ENCODE measurements at places on chromosomes 11 and 22. TPM values are rescaled to one million over a fixed set of nuclear protein-coding genes. Genes with fewer than 3 reads are reported as not detected.

GRCh38 chr11:82673631-82674030, 60.0 kb downstream of the FAM181B start:
- H3K36me3 ChIP-seq, result no peaks in the 10 kb centered on the region
- H3K27ac ChIP-seq, result no peak overlapping the region
- no peak for DNase-seq
- H3K4me1 ChIP-seq, result no peaks in the 10 kb centered on the region

- no peaks in the 10 kb centered on the region for H3K27me3 ChIP-seq
- no peaks in the 10 kb centered on the region for H3K36me3 ChIP-seq
- peaks cover 7% of the 10 kb centered on the region for H3K4me1 ChIP-seq
- H3K4me3 ChIP-seq, result no peak overlapping the region
- no peak overlapping the region for H3K27ac ChIP-seq
- DNase-seq, result no peak
Measured at GRCh38 chr22:39259666-39260065, 14.9 kb upstream of the PDGFB start.

DNA sequence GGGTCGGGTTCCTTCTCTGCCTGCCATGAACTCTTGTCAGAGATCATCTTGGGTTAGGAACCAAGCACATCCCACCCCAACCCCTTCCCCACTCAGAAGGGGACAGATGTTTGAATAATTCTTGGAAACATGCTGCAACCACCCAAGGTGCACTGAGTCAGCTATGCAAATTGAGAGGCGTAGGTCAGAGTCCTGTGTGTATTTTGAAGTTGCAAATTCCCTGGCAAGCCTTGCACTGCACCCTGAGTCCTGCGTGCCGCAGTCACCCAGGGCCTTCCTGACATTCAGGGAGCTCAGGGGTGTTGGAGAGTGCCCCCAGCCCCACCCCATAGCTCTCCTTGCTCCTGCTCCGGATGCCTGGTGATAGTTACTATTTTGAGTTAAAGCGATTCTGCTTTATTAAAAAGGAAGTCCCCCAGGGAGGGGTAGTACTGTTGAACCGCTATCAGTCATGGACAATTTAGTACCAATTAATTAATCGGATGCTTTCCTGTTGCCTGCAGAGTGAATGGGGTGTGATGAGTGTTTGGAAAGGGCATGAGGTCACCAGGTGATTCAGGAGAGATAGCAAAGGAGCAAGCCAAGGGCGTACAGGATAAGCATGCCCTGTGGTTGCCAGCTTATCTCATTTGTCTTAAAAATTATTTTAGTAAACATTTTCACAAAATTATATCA, 123.7 kb downstream of the GRIK4 start:
- no peak overlapping the region for H3K4me3 ChIP-seq
- H3K27ac ChIP-seq, result no peak overlapping the region
- DNase-seq, result no peak
- no peaks in the 10 kb centered on the region for H3K36me3 ChIP-seq
- peaks cover 3% of the 10 kb centered on the region for H3K27me3 ChIP-seq
- H3K4me1 ChIP-seq, result no peaks in the 10 kb centered on the region

DNA sequence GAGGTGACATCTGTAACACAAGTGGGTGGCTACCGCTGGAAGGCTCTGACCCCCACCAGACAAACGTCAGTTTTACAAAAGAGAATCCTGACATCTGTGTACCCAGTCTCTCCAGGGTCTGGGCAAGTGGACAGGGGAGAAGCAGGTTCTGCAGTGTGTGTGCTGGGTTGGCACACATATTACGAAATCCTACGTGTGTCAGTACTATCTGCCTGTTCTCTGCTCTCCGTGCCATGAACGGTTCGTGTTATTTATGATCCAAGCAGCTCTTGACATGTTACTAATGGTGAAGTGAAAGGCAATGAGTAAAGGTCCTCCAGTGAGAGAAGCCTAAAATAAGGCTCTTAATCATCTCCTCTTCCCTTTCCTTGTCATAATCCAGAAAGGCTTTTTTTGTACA, 201.5 kb upstream of the MTMR2 start:
- no peak overlapping the region for H3K4me3 ChIP-seq
- H3K27ac ChIP-seq, result no peak overlapping the region
- no peaks in the 10 kb centered on the region for H3K36me3 ChIP-seq

- peaks cover 75% of the 10 kb centered on the region for H3K4me1 ChIP-seq
- H3K27ac ChIP-seq, result peak overlapping the region; percentile 27
- no peaks in the 10 kb centered on the region for H3K27me3 ChIP-seq
- DNase-seq, result peak; percentile 55
Measured at GRCh38 chr11:96338910-96339705, 3.9 kb downstream of the MAML2 start.

- H3K27ac ChIP-seq, result no peak overlapping the region
- no peak overlapping the region for H3K4me3 ChIP-seq
- H3K4me1 ChIP-seq, result no peaks in the 10 kb centered on the region
- DNase-seq, result no peak
- no peaks in the 10 kb centered on the region for H3K36me3 ChIP-seq
Measured at GRCh38 chr22:38455530-38456271, 702 bp upstream of the KCNJ4 start.

Gene OR5AL1
- not detected for total RNA-seq

Gene C11orf52
- not detected for total RNA-seq

Gene MYO18B
- total RNA-seq, result 0.59 TPM

Gene TRPM5
- not detected for total RNA-seq

Gene MOGAT2
- total RNA-seq, result not detected

Gene OR52W1
- not detected for total RNA-seq

Measured in CD8-positive, alpha-beta memory T cell (primary cell).